ENCODE measurements at places on chromosomes 5 and 9.

DNA sequence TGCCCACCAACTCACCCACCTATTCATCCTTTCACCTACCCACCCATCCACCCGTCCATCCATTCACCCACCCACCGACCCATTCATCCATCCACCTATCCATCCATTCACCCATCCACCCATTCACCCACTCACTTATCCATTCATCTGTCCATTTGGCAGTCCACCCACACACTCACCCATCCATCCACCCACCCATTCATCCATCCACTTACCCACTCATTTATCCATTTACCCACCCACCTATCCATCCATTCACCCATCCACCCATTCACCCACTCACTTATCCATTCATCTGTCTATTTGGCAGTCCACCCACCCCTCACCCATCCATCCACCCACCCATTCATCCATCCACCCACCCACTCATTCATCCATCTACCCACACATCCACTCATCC, 278.1 kb upstream of the IRX4 start:
- no peak for DNase-seq

DNA sequence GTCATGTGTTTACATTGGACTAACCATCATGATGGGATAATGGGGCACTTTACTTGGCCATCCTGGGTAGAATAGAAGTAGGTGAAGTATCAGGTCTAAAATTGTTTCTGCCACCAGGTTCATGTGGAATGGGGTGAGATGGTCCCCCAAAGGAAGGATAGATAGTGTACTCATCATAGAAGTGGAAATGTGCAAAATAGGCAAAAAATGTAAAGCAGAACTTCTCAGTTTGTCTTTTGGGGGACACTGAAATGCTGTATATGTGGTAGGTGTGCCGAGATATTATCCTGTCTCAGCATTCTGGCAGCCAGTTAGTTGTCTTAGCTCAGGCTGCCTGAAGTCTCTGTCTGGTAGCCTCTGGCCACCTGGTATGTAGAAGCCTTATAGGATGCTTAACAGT, 107.6 kb downstream of the FOCAD start:
- no peak for DNase-seq

DNA sequence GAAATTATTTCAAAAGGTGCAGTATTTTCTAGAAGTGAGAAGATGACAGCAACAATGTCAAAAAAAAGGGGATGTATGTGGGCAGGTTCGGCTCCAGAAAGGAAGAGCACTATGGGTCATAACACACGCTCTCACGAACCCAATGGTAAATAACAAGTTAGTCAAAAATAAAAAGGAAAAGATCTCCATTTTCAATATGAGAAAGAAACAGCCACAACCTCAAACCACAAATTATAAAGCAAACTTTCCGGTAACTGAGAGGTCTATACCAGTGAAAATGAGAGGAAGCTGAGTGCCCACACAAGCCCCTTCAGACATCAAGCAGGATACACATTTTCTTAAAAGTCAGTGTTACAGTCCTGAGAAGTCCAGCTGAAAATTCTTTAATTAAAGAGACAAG, 398.5 kb upstream of the RPS23 start:
- DNase-seq = no peak

DNA sequence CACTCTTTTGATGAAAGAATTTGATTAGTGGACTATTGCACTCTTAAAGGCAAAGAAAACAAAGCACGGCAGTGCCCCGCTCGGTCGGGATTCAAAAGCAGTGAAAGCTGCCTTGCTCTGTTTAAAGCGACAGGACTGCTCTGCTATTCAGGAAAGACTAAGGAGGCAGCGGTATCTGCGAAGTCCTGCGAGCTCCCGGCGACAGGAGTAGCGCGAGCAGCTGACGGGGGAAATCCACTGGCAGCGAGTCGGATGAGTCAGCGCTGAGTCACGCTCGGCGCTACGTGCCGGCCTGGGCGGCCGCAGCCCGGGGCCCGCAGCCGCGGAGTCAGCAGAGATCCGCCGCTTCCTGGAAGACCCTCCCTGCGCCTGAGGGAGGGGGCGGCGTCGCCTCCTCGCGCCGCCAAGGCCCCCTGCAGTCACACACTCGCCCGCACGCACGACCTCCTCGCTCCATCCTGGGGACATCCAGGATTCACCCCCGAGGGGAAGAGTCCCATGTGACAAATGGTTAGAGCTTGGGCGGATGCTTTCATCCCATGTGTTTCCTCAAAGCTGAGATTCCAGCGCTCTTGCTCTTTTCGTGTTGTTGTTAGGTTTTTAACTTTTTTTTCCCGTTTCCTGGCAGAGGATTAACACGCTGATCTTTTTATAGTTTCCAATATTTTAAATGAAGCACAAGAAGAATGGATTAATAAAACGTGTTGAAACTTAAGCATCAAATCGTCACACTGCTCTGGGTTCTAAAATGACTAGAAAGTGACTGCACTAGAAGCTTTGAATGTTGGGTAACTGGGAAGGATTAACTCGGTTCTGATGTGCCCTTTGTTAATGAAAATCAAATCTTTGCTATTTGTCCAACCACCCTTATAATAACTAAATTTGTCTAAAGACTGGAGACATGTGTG, 102.5 kb downstream of the ARRDC3 start:
- DNase-seq = peak; percentile 89

DNA sequence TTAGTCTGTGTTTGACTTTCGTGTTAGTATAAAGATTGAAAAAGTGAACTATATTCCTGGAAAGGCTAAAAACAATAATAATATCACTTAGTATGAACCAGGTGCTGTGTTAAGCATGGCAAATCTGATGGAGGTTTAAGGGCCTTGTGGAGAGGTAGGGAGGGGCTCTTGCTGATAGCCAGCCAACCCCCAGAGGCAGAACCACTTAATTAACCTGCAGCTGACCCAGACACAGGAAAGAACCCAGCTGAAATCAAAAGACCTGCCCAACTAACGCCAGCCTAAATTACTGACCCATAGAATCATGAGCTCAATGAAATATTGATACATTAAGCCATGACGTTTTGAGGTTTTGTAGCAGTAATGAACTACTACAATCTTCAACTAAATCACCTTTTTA, 28.3 kb upstream of the TAF1L start:
- no peak for DNase-seq

DNA sequence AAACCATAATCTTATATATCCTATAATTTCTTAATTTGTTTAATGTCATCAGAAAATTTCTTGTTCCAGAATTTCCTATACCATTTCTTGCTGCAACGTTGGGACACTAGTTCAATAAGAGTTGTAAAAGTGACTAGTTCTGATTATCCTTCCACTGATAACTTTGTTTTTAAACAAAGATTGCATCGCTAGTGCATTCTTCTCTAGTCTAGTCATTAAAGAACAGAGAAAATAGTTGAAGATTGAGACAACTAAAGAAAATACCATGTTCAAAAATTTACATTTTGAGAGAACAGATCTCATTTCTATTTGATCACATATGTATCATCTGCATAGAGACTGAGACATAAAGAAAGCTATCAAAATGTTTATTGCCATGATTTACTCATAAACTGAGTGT, 1888.2 kb downstream of the EFNA5 start:
- DNase-seq = no peak

DNA sequence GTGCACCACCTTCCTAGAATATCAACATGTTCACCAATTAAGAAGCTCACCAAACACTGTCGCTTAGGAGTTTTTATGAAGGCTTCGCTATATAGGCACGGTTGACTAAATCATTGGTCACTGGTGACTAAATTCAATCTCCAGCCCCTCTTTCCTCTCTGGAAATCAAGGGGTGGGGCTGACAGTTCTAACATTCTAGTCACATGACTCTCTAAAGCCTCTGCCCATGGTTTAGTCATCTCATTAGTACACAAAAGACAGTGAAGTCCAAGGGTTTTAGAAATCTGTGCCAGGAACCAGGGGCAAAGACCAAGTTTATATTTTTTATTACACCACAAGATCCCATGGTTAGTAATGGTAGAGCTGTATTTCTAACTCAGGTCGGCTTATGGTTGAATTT, 243.2 kb downstream of the ELAVL2 start:
- no peak for DNase-seq

GRCh38 chr9:128341435-128341849, 1.1 kb downstream of the SLC27A4 start:
- DNase-seq = peak; percentile 58

DNA sequence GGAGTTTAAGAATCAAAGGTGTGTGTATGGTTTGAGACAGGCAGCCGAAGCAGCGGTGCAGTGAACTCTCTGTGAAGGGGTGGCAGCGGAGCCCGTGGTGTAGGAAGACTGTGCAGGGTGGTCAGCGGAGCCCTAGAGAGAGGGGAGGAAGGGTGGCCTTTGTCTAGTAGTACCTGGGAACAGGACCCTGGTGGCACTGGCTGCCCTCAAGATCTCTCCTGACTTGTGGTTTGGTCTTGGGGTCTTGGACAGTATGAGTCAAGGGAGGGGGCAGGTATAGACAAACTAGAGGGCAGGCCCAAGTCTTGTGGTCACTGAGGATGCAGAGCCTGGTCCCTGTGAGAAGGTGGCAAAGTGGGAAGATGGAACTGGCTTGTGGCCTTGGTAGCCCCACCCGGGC, 7.1 kb upstream of the NKX2-5 start:
- DNase-seq = no peak

GRCh38 chr5:53478411-53479044, 1.9 kb upstream of the FST start:
- no peak for DNase-seq

DNA sequence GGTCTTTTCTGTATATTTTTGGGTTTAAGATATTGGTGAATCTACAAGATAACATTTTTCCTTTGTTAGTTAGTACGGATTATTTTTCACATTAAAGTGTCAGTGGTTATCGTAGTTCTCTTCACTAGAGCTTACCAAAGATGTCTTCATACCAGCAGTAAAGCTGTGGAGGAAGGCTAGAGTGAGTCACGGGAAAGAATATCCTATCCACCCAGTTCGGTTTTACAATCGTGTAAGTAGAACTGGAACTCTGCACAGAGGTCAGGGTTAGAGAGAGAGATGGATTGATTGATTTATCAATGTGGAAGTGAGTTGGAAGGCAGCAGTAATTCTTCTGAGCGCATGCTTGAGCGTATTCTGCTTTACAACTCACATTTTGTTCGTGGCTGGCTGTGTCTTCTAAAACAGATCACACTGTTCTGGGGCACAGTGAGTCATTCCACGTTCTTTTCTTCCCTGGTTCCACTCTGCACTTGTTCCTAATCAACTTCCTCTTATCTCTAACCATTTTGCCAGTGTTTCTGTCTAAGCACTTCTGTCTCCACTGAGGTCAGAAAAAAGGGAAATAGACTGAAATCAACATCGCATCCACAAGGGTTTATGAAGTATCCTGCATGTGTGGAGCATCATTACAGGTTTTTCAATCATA, 86.5 kb upstream of the ARRDC3 start:
- no peak for DNase-seq

- no peak for DNase-seq
Observed at GRCh38 chr5:160083501-160083900, 35.7 kb downstream of the PWWP2A start.

- DNase-seq = no peak
Observed at GRCh38 chr5:14256756-14257393, 113.7 kb downstream of the TRIO start.

DNA sequence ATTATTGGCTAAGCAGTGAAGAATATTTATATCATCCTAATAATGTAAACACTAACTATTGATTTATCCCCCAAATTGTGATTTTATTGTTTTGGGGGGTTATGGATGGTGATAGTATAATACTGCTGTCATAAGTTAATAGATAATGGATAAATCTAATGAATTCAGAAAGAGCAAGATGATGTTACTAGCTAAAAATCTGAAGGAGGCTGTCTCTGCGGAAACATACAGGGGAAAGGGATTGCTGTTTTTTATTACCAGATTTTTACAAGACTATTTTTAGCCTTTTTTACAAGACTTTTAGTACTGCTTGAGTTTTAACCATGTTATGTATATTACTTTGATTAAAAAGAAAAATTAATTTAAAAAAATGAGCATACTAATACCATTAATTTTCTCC, 5.3 kb upstream of the ABL1 start:
- no peak for DNase-seq

- no peak for DNase-seq
Observed at GRCh38 chr5:83745816-83746215, 25.2 kb upstream of the HAPLN1 start.

GRCh38 chr5:87410931-87411330, 1.8 kb downstream of the CCNH start:
- DNase-seq = no peak

GRCh38 chr9:19429595-19429994, 20.8 kb downstream of the ACER2 start:
- no peak for DNase-seq

GRCh38 chr5:10726913-10727517, 34.0 kb downstream of the DAP start:
- DNase-seq = no peak

- no peak for DNase-seq
Observed at GRCh38 chr5:176650354-176650884, 3.1 kb downstream of the TSPAN17 start.

DNA sequence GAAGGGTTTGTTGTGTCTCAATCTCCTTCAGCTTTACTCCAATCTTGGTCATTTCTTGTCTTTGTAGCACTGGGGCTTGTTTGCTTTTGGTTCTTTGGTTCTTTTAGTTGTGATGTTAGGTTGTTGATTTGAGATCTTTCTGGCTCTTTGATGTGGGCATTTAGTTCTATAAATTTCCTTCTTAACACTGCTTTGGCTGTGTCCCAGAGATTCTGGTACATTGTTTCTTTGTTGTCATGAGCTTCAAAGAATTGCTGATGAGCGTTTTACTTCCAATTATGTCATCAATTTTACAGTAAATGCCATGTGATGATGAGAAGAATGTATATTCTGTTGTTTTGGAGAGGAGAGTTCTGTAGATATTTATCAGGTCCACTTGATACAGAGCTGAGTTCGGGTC, 353.3 kb downstream of the MAN2A1 start:
- no peak for DNase-seq

DNA sequence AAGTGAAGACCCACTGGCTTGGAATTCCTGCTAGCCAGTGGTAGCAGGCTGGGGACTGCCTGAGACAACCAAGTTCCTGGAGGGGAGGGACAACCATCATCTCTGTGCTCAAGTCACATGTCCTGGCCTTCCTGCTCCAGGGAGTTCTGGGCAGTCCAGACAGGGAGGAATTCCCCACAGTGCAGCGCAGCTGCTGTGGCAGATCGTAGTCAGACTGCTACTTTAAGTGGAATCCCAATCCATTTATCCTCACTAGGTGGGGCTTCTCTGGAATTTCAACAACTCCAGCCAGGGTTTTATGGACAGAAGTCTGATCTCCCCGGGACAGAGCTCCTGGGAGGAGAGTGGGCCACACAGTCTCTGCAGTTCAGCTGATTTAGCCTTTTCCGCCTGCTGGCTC, 20.9 kb upstream of the OR5C1 start:
- DNase-seq = no peak

- no peak for DNase-seq
Observed at GRCh38 chr9:13791816-13792215, 512.3 kb upstream of the MPDZ start.

- no peak for DNase-seq
Observed at GRCh38 chr5:68502531-68502930, 287.0 kb downstream of the PIK3R1 start.

GRCh38 chr5:117220730-117221129, 646.1 kb upstream of the SEMA6A start:
- DNase-seq = no peak
